ENCODE measurements at places on chromosomes 12 and 14.

- no peak for DNase-seq
Measured at GRCh38 chr14:34980337-34980900, 2.4 kb upstream of the SRP54 start.

DNA sequence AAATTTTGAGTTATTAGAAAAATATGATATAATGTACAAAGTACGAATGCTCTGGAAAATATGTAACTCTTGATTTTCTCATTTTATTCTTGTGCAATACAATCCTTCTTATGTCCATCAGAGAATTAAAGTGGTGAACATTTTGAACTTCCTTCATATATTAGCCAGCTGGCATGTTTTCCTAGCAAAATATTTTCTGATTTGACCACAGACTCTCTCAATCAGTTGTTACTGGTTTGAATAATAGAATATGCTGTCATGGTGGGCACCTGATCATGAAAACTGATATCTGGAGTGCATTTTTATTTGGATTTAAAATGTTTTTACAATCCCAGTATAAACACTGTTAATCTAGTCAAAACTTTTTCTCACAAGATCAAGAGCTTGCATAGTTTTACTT lies 24.2 kb downstream of the PARPBP start:
- no peak for DNase-seq

DNA sequence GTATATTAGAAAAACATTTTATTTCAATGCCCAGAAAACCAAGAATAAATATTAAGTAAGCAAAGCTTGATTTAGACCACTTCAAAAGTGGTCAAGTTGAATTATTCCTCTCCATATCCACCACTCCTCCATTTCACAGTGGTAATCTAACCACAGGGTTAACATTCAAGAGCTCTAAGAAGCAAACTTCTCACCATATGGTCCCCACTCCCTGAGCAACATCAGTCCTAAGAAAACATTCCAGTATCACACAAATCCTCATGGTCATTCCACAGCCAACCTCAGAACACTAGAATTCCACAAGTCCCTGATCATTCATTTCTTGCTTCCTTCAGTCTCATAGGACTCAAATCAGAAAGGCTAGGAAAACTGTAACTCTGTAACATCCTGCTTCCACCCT lies 47.9 kb downstream of the ST8SIA1 start:
- no peak for DNase-seq

- DNase-seq = no peak
Measured at GRCh38 chr12:116495260-116495659, 63.9 kb upstream of the MAP1LC3B2 start.

DNA sequence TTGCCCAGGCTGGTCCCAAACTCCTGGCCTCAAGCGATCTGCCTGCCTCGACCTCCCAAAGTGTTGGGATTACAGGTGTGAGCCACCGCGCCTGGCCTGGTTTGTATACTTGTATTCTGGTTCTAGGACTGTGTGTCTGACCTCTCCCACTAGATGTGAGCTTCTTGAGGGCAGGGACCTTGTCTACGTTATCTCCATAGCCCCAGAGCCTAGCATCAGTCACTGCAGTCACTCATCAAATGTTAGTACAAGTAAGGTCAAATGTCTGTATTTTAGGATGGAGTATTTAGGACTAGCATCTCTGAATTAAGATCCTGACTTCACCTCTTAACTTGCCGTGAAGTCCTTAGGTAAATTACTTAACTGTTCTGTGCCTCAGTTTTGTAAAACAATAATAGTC lies 2.9 kb downstream of the RILPL2 start:
- no peak for DNase-seq

- DNase-seq = no peak
Measured at GRCh38 chr14:85131226-85131922, 398.6 kb upstream of the FLRT2 start.

DNA sequence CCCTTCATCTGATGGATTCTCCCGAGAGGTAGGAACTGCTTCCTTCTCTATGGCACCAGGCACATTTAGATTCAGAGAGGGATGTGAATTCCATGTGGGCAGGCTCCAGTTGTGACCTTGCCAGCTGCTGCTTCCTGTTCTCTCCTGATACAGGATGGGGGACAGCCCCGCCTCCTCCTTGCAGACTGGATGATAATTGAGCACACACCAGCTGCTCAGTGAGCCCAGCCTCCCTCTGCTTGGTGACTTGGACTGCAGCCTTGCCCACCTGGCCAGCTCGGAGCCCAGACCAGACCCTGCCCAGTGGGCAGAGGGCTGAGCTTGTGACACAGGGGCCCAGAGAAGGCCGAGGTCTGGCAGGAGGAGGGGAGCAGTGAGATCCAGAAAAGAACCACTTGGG lies 90.2 kb downstream of the CALM1 start:
- no peak for DNase-seq

- DNase-seq = no peak
Measured at GRCh38 chr12:58225203-58225877, 284.0 kb downstream of the ATP23 start.

DNA sequence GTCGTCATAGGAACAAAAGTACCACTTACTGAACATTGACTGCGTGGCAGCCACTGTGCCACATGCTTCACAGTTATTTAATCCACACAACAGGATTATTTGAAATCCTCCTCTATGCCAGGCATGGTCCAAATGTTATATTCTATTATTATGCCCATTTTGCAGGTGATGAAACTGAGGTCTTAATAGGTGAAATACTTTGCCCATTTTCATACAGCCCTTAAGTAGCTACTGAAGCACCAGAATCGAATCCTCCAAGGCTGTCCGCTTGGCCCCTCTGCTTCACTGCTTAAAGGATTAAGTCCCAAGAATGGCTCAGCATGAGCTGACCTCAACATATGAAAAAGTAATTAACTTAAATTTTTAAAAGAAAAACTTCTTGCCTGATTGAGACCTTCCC lies 212.8 kb downstream of the EGLN3 start:
- DNase-seq = no peak

DNA sequence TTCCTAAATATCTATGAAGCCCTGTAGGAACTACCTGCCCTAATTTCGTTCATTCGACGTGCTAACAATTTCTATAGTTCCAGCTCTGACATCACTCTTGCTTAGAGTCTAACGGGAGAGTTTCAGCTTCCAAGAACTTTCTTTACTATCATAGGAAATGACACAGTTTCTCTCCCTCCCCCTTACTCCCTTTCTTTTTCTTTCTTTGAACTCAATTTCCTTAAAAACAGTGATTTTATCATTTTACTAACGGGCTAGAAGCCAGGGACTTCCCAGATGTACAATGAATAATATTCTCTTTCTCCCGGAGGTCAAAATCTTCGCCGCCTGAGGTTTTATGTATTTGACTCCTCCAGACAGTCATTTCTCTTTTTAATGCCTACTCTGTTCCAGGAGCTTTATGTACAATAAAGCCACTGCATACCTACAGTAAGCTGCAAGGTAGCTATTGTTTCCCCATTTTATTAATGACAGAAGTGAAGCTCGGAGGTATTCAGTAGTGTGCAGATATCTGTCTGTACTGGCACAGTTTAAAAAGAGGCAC lies 15.7 kb downstream of the SMCO2 start:
- DNase-seq = no peak

DNA sequence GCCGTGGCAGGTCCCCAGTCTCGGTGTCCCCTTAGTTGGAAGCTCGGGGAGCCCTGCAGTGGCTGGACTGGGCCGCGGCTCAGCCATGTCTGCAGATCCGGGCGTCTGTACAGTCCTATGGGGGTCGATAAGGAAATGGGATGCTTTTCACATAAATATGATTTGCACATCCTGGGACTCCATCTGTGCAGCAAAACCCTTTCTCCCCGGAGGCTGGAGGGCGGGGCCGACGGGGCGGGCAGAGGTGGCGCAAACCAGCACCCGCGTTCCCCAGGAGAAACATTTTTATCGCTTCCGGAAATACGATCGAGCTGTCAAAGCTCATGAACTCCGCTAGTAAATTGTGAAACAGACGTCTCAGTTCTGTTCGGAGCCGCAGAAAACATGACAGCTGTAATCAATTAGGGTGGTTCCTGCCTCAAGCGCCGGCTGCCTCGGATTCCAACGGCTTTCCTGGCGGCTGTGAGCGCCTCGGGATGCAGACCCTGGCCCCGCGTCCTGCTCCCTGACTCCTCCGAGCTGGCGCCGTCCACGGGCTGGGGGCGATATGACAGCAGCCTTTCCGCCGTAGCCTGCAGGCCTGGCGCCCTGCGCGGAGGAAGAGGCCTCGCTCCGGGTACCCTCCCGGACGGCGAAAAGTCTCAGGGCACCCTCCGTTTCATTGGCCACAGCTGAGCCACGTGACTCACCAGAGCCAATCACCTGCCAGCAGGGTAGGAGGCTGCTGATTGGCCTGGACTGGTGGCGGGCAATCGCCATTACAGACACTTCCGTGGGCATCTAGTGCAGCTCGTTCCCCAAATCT lies 23.0 kb downstream of the DIO3 start:
- no peak for DNase-seq

GRCh38 chr12:128178565-128178964 lies 88.4 kb upstream of the TMEM132C start:
- no peak for DNase-seq

DNA sequence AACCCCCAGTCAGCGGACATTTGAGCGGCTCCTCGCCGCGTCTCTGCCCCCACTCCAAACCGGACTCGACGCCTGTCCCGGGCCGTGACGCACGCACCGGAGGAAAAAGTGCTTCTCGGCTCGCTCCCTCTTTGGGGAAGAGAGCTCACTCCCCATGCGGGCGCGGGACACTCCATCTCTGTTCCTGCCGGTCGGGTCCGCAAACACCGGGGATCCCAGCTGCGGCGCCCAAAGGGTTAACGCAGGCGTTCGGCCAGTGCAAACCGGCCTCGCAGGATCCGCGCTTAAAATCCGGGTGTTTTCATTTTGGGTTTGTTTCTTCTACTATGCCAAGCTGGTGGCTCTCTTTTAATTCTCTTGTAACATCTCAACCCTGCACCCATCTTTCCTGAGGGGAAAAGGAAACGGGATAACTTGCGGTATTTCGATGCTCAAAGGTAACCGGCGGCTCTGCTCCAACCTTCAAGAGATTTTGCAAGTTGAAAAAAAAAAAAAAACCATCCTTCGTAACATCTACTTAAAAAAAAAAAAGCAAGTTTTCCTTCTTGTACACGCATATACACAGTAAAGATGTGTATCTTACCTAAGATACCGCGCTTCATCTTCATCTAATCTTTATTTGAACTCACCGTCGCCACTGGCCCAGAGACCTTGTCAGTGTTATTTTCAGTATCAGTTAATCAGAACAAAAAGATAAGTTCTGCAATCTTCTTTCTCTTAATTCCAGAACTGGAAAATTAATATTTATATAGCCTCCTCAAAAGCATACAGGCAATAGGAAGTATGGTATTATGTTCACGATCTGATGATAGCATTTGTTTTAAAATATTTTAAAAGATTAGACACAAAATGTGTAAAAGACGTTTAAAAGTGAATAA lies 1.6 kb upstream of the ATP2B1 start:
- peak; percentile 34 for DNase-seq

- no peak for DNase-seq
Measured at GRCh38 chr14:80718940-80719339, 222.6 kb downstream of the CEP128 start.

DNA sequence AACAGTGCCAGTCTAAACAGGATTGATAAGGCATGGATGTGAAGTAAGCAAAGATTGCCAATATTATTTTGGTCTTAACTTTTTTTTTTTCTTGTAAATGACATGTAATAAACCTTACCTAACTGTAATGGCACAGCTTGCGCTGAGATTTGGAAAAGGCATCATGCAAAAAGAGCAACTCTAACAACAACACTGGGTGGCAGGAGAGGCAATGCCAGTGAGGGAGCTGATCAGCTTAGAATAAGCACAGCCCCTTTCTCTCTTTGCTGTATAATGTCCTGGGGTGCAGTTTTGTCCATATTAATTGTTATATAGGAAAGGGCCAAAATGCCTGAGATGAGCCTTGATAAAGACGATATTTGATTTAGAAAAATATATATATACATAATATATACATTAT lies 1589.7 kb upstream of the FLRT2 start:
- no peak for DNase-seq

- DNase-seq = no peak
Measured at GRCh38 chr12:117042171-117042842, 56.9 kb downstream of the TESC start.

DNA sequence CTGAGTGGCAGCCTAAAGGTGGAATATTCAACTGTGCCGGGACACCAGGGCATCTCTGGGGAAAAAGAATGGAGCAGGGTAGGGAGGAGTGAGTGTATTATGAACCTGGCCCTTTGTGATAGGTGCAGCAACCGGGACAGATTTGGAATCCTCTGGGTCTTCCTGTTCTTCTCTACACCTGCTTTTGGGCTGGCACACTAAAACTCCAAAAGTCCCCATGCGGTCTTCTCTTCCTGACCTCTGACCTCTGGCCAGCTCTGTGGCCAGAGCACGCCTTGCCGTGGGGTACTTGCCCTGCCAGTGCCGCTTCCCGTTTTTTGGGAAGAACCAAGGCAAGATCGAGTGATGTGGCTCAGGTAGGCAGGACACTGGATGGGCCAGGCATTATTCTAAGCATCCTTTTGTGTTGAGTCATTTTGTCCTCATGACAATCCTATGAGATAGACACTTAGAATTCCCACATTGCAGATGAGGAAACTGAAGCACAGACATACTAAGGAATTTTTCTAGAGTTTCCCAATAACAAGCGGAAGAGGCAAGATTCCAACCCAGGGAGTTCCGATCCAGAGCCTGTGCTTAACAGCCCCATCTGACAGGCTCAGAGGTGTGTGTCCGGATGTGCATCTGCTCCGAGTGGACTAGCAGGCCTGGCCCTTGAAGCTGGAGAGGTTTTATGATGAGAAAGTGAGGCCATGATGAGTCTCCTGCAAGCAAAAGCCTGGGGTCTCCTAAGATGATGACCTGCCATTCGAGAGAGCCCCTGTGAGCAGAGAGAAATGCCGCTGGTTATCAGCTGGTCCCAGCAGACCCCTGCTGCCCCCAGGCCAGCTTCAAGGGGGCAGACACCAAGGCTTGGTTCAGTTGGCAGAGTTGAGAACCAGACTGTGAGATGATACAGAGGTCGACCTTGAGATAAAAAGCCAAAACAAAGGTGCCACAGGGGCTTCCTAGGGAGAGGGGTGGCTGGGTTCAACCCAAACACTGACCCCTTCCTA lies 67.9 kb upstream of the ESRRB start:
- DNase-seq = no peak

GRCh38 chr12:64894827-64895475 lies 70.5 kb downstream of the TBC1D30 start:
- no peak for DNase-seq

- no peak for DNase-seq
Measured at GRCh38 chr12:31408763-31409162, 82.8 kb upstream of the SINHCAF start.

DNA sequence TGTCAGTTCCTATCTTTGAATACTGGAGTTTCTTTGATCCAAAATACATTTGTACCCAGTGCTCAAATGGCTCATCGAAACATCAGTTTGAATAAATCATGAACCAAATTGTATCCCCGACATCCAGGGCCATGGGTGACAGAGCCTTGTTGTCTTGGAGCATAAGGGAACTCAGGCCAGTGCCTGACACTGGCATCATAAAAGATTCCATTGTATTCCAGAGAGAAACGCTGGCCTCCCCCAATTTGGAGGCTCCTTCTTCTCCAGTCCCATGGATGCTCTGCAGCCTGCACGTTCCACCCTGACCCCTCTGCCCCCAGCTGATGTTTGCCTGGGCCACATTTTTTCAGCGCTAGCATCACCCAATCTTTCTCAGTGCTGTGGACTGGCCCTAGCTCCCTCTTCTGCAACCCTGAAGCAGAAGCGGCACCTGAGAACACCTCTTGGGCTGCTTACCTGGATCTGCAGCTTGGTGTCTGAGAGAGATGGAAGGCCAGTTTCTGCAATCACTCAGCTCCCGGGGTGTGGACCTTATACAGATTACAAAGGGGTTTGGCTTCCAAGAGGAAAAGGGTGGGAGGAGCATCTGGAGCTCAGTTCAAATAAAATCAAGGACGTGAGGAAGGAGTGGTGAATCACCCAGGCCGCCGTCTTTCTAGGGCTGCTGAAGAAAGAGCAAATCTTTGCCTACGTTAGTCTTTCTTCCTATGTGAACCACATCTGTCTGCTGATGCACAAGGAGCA lies at the start of gene RNASE1:
Gene RNASE1 (minus strand): TSS at position 504 of the 744 bp plus-strand sequence. CDS start 776 bp downstream, outside the sequence.
- no peak for DNase-seq
